ENCODE measurements at places on chromosomes 1 and 21.

DNA sequence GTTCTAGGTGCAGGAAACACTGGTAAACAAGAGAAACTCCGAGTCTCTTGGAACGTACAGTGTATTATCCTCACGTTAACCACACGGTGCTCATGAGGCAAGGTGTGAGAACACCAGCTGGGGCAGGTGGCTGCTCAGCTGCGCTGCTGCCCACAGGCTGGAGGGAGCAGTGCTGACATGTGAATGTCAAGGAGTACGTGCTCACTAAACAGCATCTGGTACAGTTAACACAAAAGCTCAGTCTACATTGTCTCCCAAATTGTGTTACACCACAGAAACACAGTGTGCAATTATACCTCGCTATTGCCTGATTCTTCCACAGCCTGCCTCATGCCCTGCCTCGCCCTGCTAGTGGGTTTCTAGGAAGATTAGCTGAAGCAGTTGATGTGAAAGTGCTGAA is 138.4 kb downstream of the GLIS1 start:
- DNase-seq = no peak

- no peak for DNase-seq
Measured at GRCh38 chr1:210535761-210536160, 207.1 kb downstream of the HHAT start.

GRCh38 chr1:112522621-112523020 is 13.9 kb downstream of the WNT2B start:
- no peak for DNase-seq

DNA sequence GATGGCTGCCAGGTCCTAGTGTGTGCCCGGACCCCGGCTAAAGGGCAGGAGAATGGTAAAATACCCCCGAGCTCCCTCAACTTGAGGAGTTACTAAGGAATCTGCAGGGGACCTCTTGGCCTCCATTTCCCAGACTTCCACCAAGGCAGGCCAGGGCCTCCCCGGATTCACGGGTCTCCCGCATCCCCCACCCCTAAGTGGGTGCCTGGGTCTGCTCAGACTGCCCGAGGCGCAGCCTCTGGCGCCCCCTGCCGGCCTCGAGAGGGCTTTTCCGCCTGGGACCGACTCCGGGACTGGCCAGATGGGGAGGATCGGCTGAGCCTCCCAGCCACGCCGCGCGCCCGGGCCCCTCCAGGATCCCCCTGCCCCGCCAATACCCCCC is 1.7 kb downstream of the PLEKHG5 start:
- peak; percentile 75 for DNase-seq
